HS-5 (cell line): ENCODE measurements at places on chromosomes 5 and 9.

DNA sequence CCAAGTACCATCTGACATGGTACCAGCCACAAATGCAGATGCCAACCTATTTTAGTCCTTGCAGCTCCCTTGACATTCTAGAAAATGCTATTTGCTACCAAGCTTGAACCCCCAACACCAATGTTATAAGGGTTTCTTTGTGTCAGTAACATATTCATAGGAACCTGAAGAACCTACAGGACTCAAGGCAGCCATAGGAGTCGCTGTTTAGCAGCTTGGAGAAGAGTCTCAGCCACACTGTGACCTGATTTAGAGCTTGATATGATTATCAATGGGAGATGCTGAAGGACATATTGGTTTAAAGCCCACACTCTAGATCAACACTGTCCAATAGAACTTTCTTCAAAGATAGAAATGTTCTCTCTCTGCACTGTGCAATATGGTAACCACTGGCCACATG, 6.4 kb upstream of the ZFR start:
- no peak for DNase-seq

GRCh38 chr9:115799734-115800133, 353.9 kb upstream of the PAPPA start:
- no peak for DNase-seq

DNA sequence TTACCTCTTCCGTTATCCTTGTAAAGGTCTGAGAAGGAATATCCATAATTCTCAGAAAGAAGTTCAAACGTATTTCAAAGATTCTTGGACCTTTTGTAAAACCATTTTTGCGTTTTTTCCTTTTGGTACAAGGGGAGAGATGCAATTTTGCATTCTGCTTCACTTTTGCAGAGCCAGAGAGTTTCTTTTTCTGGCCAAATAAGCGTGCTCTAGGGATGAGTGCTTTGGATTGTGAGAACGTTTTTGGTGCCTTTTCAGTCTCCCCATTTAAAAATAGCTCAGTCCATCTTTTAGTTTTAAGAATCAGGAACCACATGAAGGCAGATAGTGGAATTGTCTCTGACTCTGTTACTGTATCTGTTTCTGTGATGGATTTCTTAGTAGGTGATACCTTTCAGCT, 1.5 kb downstream of the ARHGAP26 start:
- no peak for DNase-seq

- no peak for DNase-seq
These were observed 15.3 kb downstream of the ASS1 start for GRCh38 chr9:130459941-130460669.

DNA sequence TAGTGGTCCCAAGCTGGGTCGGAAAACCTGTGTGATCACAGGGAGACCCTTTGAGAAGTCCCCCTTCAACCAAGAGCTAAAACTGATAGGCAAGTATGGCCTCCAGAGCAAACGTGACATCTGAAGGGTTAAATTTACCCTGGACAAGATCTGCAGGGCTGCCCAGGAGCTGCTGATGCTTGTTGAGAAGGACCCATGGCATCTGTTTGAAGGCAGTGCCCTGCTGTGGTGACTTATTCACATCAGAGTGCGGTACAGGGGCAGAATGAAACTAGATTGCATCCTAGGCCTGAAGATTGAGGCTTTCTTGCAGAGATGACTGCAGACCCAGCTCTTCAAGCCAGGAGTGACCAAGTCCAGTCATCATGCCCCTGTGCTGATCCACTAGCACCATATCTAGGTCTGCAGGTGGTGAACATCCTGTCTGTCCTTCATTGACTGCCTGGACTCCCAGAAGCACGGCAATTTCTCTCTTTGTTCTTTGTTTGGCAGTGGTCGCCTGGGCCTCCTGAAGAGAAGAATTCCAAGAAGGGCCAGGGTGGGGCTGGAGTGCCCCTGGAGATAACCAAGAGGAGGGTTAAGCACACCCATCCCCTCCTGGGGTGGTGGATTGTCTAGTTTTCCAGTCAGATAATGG, 25.7 kb upstream of the CHD1 start:
- no peak for DNase-seq

GRCh38 chr5:33212900-33213299, 227.9 kb upstream of the TARS1 start:
- DNase-seq: no peak

DNA sequence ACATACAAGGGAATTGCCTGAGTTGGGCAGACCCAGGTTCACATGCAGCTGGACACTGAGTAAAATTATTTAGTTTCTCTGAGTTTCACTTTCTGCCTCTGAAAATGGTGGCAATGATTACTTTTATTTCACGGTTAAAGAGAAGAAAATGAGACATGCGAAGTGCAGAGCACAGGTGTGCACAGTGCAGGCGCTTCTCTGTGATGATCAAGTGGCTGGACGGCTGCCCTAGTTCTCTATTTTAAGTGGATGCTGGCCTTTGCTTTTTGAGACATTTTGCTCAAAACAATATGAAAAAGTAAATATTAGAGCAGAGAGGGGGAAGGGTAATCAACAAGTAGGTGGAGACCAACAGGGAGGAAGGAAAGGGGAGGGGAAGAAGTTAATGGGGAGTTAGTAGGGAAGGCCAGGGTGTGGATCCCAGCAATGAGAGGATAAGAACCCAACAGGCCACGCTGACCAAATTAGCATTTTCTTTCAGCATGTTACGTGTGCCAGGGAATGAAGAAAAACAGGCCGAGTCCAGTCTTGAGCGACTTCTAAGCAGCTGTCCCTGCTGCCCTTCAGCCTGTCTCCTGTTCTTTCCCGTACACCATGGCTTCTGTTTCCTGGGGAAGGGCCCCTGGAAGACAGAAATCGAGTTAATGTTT, 16.1 kb downstream of the SNX18 start:
- DNase-seq: no peak
